ENCODE measurements at places on chromosomes 4 and X.

DNA sequence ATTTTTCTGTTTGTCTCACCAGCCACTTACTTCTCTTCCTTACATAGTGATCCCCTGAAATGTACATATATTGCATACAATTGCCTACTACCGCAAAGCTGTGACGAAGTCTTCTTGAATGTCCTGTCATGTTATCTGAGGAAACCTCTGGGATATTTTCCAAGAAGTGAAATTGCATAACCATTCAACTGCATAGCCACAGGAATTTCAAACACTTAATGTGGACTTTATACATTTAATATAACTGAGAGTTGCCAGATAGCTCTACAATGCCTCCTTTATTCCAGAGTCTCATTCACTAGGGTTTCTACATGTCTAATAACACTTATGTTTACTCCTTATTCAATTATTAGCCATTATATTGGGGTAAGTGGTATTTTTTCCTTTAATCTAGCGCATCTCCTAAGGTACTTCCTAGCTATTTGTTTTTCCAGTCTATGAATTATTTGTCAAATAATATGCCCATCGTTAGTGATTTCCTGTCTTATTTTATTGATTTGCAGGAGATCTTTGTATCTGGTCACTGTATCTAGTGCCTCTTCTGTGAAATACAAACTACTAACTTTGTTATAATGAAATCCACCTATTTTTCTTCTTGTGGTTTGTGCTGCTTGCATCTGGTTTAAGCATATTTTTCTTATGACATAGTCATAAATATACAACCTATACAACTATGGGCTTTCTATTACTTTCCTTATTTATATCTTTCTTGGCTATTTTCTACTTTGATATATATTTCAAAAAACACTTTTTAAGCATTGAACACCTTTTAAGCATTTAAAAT, 69.2 kb upstream of the GRID2 start:
- H3K4me3 ChIP-seq, result no peak overlapping the region
- H3K4me1 ChIP-seq, result no peaks in the 10 kb centered on the region
- H3K27ac ChIP-seq, result no peak overlapping the region
- no peak for DNase-seq
- H3K36me3 ChIP-seq, result no peaks in the 10 kb centered on the region

GRCh38 chr4:84483688-84484087, 15.4 kb downstream of the NKX6-1 start:
- H3K27me3 ChIP-seq, result no peaks in the 10 kb centered on the region
- H3K4me3 ChIP-seq, result no peak overlapping the region
- no peak overlapping the region for H3K27ac ChIP-seq
- no peak for DNase-seq
- no peaks in the 10 kb centered on the region for H3K4me1 ChIP-seq
- no peaks in the 10 kb centered on the region for H3K36me3 ChIP-seq

DNA sequence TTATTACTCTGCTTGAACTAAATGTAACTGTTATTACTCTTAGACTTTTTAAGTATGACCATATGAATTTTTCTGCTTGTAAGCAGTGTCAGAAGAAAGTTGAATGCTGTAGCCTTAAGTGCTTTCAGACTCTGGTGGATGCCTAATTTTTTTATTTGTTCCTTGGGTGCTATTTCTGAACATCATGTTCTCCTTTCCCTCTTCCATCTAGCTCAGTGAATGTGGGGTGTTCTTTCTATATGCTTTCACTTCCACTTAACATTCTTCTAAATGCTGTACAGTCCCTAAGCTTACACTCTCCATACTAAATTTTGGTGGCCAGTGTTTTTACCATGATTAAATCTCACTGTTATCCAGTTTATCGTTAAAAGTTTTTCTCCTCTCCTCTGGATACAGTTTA, 3.6 kb downstream of the DCK start:
- no peak for DNase-seq

- no peak overlapping the region for H3K4me3 ChIP-seq
- H3K27me3 ChIP-seq, result no peaks in the 10 kb centered on the region
- no peaks in the 10 kb centered on the region for H3K36me3 ChIP-seq
- no peak overlapping the region for H3K27ac ChIP-seq
- no peak for DNase-seq
Measured at GRCh38 chr4:120855307-120856001, 67.1 kb downstream of the PRDM5 start.

GRCh38 chr4:93918856-93919255, 90.3 kb downstream of the ATOH1 start:
- no peak overlapping the region for H3K27ac ChIP-seq
- no peaks in the 10 kb centered on the region for H3K4me1 ChIP-seq
- no peaks in the 10 kb centered on the region for H3K36me3 ChIP-seq
- no peaks in the 10 kb centered on the region for H3K27me3 ChIP-seq
- DNase-seq, result no peak

- peak overlapping the region; percentile 42 for H3K27ac ChIP-seq
- no peak for DNase-seq
- H3K4me1 ChIP-seq, result peaks cover 13% of the 10 kb centered on the region
- no peaks in the 10 kb centered on the region for H3K36me3 ChIP-seq
- H3K27me3 ChIP-seq, result no peaks in the 10 kb centered on the region
- H3K4me3 ChIP-seq, result no peak overlapping the region
Measured at GRCh38 chrX:96440941-96441340, 243.7 kb upstream of the DIAPH2 start.

DNA sequence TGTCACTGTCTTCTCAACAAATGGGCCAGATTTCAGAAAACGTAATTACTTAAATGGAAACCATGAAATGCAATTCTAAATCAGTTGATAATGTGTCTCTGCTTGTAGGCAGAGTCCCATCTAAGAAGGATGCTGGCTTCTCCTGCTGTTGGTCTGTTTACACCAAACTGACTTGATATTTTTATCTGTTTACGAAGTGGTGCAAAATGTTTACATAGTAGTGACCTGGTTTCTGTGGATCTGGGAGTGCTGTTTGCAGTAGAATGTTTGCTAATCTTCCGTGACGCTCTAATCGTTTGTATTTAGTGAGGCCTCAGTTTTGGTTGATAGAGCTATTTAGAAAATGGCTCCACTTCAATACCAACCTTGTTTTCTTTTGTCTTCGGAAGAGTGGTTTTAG, 213.5 kb downstream of the VEGFC start:
- H3K36me3 ChIP-seq, result no peaks in the 10 kb centered on the region
- DNase-seq, result no peak
- no peaks in the 10 kb centered on the region for H3K27me3 ChIP-seq
- no peak overlapping the region for H3K27ac ChIP-seq
